ENCODE measurements at places on chromosomes 6 and 20.

GRCh38 chr6:130978180-130978579 lies 84.9 kb downstream of the EPB41L2 start:
- DNase-seq, result no peak

DNA sequence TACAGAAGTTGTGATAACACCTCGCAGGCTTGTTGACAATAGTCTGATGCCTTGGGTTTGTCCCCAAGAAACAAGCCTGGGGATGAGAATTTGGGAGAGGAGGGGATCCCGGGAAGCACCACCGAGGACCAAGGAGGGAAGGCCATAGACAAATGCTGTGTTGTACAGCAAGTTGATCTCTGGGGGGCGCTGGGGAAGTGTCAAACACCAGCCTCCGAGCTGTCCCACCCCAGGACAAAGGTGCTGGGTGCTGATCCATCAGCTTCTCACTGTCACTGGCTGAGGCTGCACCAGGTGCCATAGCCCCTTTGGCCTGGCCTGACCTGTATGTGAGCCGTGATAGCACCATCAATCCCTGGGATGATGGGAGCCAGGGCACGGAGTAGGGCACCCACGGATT lies 64.0 kb downstream of the SYNDIG1 start:
- DNase-seq, result no peak

DNA sequence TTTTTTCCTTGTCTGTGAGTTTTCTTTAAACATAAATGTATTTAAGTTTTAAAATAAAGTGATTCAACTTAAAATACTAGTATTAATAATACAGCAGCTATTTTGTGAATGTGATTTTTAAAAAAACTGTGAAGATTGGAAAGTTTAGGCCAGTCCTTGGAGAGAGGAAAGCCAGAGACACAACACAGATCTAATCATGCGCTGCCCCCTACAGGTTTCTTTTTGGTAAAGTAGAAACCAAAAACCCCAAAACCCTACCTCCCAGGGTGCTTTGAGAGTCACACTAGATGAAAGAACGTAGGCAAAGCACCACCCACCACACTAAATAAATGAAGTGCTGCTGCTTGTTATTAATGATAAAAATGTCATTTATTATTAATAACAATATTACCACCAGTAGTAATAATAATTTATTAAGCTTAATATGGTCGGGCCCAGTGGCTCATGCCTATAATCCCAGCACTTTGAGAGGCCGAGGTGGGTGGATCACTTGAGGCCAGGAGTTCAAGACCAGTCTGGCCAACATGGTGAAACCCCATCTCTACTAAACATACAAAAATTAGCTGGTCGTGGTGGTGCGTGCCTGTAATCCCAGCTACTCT lies 33.7 kb downstream of the SLC9A8 start:
- peak; percentile 53 for DNase-seq

GRCh38 chr20:40633123-40633850 lies 55.7 kb downstream of the MAFB start:
- no peak for DNase-seq

- no peak for DNase-seq
These were observed 97.1 kb downstream of the KIF13A start for GRCh38 chr6:17890309-17890708.

- DNase-seq, result no peak
These were observed 57.4 kb downstream of the STMND1 start for GRCh38 chr6:17159240-17159639.

GRCh38 chr6:149147938-149148718 lies 169.4 kb upstream of the TAB2 start:
- no peak for DNase-seq

DNA sequence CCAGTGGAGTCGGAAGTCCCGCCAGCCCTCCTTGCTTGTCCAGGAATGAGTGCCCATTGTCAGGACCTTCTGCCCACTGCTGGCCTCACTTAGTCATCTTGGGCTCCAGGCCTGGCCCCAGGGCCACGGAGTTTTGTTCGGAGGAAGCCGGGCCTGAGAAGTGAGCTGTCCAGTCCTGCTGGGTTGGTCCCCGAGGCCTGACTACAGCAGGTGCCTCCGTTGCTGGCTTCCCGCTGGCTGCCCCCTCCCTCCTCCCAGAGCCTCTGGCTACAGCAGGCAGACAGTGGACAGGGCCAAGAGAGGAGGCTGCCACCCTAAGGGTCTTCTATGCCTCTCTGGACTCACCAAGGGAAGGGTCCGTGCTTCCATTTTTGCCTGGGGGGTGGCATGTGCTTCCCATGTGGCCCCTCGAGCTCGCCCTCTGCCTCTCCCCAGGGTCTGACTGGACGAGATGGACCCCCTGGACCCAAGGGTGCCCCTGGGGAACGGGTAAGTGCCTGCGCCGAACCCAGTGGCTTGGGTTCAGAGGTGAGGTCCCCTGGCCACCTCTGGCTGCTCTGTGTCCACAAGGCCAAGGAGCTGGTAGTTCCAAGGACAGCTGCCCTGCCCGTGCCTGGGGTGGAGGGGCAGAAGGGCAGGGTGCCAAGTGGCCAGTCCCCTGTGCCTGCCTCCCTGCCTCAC lies 2.8 kb downstream of the COL9A3 start:
- DNase-seq, result no peak

DNA sequence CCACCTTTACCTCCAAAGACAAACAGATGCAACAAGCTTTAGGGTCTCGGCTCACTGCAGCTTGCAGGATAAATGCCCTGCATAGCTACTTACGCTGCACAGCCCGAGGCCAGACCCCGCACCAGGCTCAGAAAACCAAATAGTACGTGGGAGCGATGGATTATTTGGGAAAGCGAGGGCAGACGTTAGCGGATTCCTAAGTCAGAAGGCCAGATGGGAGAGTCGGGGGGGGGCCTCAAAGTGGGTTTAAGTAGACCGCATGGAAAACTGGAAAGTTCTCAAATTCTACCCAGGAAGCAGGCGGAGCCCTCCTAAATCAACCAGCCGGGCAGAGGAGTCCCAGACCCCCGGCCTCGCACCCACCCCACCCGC lies 382 bp downstream of the SFT2D1 start:
- no peak for DNase-seq

- DNase-seq, result no peak
These were observed 32.7 kb upstream of the CST7 start for GRCh38 chr20:24916412-24916811.

GRCh38 chr20:15320941-15321340 lies 983.5 kb upstream of the FLRT3 start:
- DNase-seq, result no peak

DNA sequence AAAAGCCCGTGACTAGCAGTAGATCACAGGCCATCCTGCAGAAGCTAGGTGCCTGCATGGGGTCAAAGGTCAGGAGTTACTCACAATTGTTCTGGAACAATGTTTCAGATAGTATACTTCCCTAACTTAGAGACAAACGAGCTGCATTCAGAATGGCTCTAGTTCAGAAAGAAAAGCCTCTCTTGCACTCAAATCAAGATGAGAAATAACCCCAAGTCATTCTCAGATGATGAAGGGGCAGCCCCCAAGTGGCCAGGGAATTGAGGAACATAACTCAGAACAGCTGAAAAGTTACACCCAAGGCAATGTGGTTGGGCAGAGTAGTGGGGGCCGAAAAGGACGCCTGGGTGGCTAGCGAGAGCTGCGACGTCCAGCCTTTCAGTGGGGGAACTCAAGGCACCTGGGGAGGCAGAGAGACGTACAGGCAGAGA lies 27.8 kb downstream of the FYN start:
- no peak for DNase-seq

DNA sequence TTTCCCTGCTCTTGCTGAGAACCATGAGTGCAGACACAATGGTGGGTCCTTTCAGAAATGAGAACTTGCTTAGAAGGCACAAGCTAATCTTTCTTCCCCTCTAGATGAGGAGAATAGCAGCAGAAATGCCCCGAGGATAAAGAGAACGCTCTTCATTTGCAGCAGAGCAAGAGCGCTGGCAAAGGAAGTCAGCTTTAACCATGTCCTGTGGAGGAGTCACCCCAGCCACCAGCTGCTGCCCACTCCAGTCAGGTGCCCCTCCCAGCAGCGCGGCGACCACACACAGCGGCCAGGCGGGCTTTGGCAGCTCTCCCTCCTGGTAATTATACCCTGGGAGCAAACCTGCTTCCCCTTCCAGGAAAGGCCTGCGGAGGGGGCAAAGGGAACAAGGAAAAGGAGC lies 42.4 kb upstream of the EMILIN3 start:
- peak; percentile 31 for DNase-seq

DNA sequence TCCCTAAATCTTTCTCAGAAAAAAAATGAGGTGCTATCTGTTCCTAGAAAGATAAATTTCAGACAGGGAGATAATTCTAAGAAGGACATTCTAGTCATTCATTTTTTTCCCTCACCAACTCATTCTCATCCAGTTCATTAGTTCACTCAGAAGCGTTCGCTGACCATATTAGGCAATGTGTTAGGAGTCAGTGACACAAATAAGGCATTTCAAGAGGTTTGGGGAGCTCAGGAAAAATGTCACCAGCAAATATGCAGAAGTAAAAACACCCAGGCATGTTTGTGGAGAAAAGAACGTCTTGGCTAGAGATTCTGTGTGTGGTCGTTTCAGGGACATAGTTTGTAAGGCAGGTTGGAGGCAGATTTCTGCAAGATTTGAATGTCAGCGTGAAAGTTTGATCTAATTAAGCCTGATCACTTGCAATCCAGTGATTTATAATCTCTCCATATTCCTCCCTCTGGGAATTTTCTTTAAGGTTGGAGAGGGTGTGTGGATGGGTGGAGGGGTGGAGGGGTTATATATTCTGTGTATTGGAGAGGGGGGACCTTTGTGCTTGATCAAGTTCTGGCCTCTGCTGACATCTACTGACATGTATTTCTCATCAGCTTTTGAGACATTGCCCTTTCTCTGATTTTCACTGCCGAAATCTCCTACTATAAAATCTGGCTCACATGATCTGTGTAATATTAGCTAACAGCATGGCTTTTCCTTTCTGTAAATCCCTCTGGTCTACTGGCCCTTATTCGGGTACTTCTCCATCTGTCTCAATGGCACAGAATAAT lies 3.6 kb downstream of the MYCT1 start:
- DNase-seq, result no peak

DNA sequence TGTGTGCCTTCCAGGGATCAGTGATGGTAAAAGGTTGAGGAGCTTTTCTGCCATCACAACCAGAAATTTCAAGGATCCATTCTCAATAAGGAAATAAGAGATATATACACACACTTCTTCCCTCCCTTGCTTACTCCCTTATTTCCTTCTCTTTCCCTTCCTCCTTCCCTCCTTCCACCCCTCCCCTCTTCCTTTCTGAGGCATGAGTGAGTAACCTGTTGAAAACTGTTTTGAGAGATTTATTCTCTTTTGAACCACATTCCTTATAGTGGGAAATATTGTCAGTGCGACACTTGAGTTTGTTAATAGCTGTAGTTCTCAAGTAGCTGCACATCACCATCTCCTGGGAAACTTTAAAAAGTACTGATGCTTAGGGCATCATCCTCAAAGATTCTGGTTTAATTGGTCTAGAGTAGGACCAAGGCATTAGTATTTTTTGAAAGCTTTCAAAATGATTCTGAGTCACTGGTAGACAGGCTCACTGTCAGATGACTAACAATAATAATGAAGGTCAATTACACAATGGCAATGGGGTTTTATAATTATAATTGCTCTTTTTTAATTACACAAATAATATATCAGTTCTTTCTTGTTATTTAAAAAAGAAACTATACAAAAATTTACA lies 109.9 kb downstream of the POPDC3 start:
- DNase-seq, result no peak

- DNase-seq, result no peak
These were observed 24.4 kb downstream of the PLCB1 start for GRCh38 chr20:8156235-8157079.

- DNase-seq, result peak; percentile 4
These were observed 2.8 kb upstream of the RAB23 start for GRCh38 chr6:57224769-57225515.

DNA sequence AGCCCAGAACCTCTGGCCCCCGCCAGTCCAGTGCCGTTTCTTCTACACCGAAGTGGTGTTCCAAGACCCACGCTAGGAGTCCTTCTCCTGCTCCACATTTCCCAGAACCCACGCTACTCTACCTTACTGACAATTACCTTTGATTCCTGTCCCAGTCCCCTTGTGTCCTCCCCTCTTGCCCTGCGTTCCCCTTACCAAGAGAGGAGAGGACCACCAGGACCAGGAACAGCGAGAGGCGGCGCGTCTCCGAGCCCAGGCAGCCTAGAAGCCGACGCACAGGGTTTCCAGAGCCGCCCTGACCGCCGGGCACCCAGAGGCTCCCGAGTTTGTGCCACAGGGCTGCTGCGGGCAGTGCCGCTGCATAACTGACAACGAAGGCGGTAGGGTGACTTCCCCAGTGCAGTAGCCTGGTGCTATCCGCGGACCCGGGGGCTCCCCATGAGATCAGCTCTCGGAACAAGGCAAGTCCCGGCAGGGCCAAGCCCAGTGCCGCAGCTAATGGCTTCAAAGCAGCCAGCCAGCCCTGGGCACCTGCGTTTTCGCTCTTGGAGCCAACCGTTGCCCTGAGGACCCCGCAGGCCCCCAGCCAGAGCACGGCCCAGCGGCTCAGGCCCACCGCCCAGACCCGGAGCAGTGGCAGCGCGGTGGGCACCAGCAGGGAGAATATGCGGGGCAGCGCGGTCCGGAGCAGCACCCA lies 512 bp downstream of the TAP1 start:
- peak; percentile 50 for DNase-seq

DNA sequence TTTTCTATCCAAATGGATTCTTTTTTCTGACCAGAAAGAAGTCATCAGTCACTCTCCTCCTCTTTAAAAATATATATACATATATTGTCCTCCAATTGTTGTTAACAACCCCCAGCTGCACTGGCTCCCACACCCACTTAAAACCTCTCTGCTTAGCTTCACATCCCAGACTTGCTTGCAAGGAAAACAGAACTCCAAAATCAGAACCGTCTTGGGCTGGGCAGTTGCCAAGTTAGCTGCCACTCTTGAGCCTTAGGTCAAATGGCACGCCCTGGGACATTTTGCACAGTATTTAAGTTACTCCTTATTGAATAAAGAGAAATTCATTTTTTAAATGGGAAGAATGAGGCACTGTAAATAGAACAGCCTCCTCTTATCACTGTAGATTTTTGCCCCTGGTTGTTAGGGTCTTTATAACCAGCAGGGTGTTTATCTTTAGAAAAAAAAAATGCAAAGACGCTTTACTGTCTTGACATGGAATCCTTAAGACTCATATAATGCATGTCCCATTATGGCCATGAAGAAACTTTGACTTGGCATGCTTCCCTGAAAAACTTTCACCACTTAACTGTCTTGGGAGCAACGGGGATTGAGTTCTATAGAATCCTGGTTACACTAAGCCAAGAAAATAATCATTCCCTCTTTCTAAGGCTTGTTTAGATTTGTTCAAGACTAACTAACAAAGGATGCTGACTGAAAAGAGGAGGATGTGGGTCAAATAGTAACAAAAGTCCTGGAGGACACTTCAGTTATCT lies 204.5 kb downstream of the ISM1 start:
- DNase-seq, result no peak

- DNase-seq, result no peak
These were observed 9.4 kb downstream of the PCK1 start for GRCh38 chr20:57570145-57570850.
